ENCODE measurements at places on chromosomes 3 and 15.

- no peak for DNase-seq
Observed at GRCh38 chr3:143328451-143328850, 208.9 kb downstream of the CHST2 start.

DNA sequence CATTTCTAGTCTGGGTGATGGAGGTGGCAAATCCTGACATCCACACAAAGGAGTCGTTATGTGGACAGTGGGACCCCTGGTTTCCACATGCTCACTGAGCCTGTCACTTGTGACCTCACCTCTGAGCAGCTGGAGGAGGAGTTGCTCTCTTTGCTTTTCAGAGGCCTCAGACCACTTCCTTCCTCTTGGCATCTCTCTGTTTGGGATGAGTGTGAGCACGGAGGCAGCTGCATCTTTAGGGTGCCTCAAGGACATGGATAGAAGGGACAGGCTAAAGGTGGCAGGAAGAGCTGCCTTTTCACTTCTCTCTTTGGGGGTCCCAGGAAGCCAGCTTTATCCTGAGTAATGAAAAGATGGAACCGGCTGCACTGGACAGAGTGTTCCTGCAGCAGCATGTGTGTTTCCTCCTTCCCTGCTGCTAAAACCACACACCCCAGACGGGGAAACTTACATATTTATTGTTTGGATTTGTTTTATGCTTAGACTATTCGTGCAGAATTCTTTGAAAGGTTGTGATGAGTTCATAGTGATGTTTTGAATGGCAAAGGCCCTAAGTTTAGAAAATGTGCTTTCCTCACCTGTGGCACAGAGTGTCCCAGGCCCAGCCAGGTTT, 31.8 kb downstream of the GPR171 start:
- no peak for DNase-seq

- no peak for DNase-seq
Observed at GRCh38 chr3:62109534-62109933, 263.8 kb downstream of the FEZF2 start.

GRCh38 chr3:123559040-123559861, 25.6 kb downstream of the HACD2 start:
- DNase-seq: no peak

DNA sequence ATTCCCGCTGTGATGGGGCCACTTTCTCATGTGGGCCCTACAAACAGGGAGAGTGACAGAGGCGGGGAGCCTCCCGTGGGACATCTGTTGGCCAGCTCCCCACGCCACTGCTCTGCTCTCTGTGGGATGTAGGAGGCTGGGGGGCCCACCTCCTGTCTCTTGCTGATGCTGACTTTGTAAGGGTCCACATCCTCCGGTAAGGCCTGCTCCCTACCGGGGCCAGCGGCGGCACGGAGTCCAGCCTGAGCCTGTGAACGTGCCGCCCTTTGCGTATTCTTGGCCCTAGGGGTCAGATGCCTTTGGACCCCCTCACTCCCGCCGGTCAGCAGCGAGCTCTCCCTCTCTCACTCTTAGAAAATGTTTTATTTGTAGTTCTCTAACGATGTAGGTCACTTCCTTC, 153.2 kb downstream of the LRRC28 start:
- DNase-seq: no peak

GRCh38 chr3:140501061-140501769, 176.6 kb upstream of the TRIM42 start:
- DNase-seq: no peak

- DNase-seq: no peak
Observed at GRCh38 chr15:57228395-57228794, 147.9 kb upstream of the CGNL1 start.

DNA sequence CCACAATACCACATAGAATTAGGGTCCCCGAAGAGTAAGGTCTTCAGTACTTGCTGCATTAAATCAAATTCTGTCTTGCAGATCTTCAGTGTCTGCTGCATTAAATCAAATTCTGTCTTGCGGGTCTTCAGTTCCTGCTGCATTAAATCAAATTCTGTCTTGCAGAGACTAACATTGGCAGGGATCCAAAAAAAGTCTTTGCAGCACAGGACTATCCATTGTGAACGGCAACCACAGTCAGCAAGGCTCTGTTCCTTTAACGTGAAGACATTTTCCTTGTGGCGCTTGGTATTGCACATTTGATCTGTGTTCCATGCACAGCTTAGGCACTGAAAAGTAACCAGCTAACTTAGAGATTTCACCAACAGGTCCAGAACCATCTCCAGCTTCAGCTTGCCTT, 46.8 kb upstream of the POMGNT2 start:
- DNase-seq: no peak

- DNase-seq: no peak
Observed at GRCh38 chr15:78147566-78147965, 1.6 kb upstream of the IDH3A start.

DNA sequence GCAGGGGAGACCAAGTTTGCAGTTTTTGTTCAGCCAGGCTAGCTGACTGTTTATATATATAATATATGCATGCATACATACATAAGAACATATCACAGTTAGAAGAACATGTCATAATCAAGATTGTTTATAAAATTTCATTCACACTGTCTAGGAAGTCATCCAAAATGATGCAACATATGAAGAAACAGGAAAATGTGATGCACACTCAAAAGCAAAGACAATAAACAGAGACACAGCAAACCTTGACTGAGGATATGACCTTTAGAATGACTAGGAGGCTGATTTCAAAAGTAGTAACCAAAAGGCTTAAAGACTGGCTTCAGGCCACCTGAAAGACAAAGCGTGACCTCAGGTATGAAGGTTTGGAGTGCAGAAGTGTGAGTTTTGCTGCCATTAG, 166.2 kb upstream of the NDN start:
- no peak for DNase-seq

- DNase-seq: peak; percentile 39
Observed at GRCh38 chr15:88894819-88895767, at the start of gene HAPLN3. Gene HAPLN3, minus strand, starts transcription at chr15:88895544. Its CDS starts 8,246 bp downstream, at chr15:88887298.

GRCh38 chr15:70474471-70475406, 288.6 kb downstream of the UACA start:
- DNase-seq: no peak

DNA sequence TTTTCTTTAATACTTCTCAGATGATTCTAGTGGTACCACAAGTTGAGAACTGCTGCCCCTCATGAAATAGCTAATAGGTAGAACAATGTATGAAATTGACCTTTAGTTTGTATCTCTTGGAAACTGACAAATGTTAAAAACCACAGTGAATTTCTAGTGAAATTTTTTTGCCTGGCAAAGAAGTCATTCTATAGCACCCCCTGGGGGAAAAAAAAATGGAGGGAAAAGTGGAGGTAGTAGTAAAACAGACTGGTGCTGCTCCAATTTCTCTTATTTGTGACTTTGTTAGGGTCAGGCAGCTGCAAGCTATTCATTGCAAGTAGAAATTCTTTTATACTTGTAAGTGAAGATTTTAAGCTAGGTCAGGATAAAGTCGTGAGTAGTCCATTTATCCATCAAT, 605.0 kb downstream of the NLGN1 start:
- DNase-seq: no peak

GRCh38 chr3:12644331-12644937, 19.5 kb downstream of the RAF1 start:
- DNase-seq: no peak

DNA sequence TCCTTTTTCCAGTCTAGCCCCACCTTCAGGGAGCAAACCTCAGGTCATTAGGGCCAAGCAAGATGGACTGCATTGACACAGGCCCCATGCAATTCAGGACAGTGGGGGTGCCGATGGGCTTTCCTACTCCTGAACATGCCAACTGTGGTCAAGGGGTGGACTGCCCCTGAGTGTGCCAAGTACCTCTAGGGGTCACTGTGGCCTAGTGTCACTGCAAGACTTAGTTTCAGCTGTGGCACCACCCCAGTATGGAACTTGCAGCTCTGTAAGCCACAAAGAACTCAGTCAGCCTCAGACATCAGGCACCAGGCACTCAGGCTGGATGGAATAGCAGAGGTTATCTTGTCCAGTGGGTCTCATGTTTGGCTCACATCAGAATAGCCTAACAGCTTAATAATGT, 32.3 kb downstream of the EXOG start:
- no peak for DNase-seq

DNA sequence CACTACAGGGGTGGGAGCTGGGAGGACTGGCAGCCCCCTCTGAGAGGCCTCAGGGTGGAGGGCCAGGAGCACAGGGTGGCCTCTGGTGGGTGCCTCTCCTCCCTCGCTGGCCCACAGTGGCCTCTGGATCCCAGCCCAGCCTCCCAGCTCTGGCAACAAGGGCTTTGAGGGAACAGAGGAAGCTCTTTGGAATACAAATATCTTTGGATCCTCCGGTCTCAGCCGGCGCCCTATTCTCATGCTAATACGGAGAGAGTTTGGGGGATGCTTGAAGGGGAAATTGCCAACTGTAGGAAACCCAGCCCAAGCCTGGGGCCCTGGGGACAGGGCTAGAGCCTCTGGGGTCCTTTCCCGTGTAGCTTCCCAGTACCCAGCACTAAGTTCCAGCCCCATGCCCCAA, 33.4 kb upstream of the INSYN1 start:
- DNase-seq: no peak

DNA sequence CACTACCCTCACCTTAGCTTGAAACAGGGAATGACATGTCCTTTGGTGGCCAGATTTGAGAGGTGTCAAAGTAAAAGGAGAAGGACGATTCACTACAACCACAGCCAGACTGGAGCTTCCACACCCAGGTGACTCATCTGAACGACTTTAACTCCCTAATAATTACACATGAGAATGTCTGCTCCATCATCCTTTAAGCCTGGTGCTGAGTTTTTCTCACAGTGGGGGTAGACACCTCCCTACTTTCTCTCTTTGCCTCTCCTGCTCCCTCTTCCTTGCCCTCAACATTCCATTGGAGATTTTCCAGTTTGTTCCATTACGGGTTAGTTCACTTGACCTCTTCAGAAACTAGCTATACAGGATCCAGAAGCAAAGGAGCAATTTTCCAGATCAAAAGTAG, 154.3 kb upstream of the BHLHE40 start:
- DNase-seq: no peak

GRCh38 chr15:94930960-94931359, 699.6 kb downstream of the MCTP2 start:
- no peak for DNase-seq

DNA sequence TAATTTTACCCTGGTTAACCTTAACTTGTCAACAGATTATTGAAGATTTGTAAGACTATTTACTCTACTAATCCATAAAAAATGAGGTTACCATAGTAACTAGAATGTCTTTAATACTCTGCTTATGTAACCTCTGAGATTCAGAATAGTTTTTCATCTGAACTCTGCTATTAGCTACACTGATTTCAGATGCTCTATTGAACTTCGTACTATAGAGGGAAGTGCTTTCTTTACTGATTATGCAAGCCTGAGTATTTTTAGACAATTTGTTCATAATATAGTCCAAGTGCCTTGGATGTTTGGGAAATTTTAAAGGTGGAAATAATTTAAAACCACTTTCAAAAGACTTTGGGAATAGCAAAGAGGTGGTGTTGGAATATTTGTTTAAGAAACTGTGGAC, 107.9 kb upstream of the GBE1 start:
- no peak for DNase-seq

- no peak for DNase-seq
Observed at GRCh38 chr3:185342459-185343174, 20.3 kb upstream of the MAP3K13 start.

DNA sequence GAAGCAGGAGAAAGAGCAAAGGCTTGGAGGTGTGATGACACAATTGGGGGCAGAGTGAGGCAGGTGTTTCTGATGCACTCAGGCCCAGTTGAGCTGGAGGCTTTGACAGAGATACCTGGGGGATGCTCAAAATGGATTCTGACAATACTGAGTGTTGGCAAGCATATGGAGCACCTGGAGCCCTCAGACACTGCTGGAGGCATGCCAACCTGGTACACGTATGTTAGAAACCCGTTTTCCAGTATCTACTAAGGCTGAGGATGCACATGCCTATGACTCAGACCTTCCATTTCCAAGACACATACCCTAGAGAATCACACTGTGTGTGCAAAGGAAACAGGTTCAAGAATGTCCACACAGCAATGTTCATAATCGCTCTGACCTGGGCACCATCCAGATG, 58.7 kb downstream of the WNT7A start:
- no peak for DNase-seq

DNA sequence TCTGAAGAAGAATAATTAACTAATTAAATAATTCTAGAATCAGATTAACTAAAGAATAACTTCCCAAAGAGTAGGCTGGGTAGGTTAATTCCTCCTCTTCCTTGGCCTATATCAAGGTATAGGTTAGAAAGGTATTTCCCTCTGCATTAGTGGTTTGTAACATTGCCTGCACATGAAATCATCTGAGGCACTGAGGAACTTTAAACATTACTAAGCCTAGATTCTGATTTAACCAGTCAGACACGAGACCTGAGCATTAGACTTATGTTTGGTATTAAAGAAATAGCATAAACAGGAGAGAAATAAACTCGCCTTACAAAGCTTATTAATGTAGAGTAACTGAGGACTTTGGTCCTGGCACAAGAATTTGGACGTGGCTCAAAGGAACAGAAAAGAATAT, 84.2 kb downstream of the FGF7 start:
- DNase-seq: no peak

DNA sequence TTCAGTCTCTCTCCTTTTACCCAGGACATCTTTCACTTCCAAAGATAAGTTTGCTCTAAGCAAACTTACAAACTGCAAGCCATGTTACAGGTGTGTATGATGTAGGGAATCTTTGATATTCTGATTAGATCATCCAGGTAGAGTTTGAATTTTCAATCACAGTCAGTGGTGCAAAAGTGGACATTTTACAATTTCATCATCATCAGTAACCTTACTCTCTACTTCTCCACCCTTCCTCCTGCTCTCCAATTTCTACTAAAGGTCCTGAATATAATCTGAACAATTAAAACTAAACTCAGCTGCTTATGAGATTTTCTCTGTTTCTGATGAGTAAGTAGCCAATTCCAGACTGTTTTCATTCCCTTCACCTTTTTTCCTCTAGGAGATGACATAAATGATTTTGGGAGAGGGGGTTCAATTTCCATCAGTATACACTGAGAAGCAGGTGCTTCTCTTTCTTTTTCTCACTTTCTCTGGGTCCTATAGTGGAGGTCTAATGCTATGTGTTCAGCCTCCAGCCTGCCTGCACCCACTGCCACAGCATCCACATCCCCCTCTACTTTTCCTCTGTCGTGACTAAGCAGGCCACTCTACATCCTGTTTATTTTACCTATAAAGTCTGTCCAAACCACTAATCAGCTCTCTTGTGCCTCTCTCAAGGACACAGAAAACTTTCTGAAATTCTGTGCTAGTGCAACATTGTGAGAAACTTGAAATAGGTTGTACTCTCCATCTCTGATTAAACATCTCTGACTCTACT, 27.6 kb downstream of the SUCNR1 start:
- DNase-seq: no peak

DNA sequence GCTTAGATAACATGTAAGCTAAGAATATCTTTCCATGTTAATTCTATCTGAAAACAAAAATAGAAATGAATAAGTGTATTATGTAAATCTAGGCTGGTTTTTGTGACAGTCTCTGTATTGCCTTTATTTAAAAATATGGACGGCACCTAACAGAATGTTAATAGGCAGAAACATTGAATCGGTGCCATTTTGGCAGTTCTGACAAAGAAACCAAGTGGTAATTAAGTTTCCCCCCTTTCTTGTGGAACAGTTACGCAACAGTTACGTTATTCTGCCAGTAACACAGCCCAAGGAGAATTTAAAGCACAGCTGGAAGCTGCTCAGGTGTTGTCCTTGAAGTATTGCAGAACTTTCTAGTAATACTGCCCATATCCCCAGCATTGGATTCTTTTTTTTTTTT, 21.5 kb downstream of the LARS2 start:
- DNase-seq: no peak

GRCh38 chr3:30081904-30082303, 524.5 kb upstream of the TGFBR2 start:
- no peak for DNase-seq

Measured in stimulated activated CD4-positive, alpha-beta T cell treated with anti-CD3 and anti-CD28 coated beads, TNF-alpha, amount 100 ng/mL, for 24 hours (primary cell).